DMS153 (cell line): ENCODE measurements at places on chromosomes 2 and 18.

DNA sequence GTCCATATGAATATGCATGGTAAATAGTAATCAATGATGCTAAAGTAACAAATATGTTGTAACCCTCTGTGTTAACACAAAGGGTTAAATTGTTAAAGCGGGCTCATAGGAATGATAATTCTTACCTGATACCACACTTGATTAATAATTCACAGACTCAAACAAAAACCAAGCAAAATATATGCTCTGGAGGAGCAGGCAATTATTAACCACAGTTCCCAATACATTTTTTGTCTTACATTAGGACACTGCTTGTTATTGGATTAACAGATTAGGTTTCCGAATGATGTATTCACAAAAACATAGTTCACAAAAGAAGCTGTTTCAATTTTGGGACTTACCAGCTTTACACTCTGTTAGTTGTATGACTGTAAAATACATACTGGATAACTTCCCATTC, 300.9 kb upstream of the LRRTM4 start:
- no peak for DNase-seq

DNA sequence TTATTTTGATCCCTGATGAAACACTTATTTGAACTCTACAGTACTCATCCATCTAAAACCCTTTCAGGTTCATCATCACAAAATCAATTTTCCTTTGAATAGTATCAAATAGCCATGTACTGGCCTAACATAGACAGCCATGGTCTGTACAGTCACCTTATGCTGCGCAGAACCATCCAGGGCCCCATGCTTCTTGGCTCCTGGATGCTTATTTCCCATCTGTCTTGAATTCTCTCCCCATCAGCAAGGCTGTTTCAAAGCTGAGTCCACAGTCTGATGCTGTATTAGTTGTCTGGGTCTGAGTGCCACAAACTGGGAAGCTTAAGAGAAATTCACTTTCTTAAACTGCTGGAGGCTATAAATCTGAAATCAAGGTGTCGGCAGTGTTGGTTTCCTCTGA, 290.2 kb downstream of the OSR1 start:
- no peak for DNase-seq

GRCh38 chr2:152755029-152755428, 36.6 kb downstream of the ARL6IP6 start:
- no peak for DNase-seq

- DNase-seq = no peak
Measured at GRCh38 chr2:74474899-74475298, 2.4 kb upstream of the MRPL53 start.

GRCh38 chr2:100178085-100178788, 35.8 kb upstream of the AFF3 start:
- no peak for DNase-seq

DNA sequence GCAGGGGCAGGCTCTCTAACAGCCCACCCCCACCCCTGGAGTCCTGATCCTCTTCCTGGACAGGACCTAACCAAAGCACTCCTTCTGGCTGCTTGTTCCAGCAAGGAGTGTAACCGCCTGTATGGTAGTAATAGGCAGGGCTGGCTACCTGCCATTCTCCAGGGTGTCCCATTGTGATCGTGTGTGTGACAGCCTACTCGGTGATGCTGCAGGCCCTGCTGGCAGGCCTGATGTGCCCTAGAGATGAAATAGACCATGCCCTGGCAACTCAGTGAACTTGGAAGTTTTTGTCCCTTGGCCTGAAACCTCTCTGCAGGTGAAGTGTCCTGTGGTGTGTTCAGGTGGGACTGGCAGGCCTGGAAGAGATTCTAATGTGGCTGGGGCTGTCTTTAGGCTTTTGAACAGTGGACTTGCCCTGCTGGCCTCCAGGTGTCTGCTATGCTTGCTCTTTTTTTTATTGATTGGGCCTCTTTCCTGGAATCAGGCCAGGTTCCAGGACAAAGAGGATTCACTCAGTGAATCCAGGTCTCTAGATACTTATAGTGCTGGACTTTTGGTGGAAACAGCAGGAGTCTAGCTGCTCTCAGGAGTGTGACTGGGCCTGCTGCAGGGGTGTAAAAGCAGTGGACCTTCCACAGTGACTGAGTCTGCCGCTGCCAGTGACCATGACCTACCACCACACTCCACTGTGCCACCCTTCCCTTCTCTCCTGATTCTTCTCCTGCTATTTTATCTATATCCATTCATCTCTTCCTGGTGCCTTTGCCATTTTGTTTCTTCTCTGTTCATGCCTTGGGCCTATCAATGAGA, 132.1 kb downstream of the CTIF start:
- no peak for DNase-seq

- DNase-seq = no peak
Measured at GRCh38 chr18:55999641-56000040, 411.6 kb upstream of the TCF4 start.

DNA sequence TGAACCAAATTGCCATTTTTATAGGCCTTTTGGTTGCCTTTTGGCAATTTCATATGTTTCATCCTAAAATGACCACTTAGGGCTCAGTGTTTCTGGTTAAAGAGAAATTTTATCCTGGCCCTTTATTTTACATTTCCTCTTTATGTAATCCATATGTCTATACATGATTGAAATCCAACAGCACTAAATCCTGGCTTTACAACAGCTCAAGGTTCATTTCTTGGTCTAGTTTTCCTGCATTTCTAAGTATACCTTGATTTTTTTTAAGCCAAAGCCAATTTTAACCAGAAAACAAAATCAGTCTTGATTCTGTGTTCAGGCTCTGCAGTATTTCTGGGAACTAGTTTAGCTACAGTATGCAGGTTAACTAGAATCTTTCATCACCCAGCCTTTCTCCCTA, 11.7 kb downstream of the FZD5 start:
- DNase-seq = no peak

DNA sequence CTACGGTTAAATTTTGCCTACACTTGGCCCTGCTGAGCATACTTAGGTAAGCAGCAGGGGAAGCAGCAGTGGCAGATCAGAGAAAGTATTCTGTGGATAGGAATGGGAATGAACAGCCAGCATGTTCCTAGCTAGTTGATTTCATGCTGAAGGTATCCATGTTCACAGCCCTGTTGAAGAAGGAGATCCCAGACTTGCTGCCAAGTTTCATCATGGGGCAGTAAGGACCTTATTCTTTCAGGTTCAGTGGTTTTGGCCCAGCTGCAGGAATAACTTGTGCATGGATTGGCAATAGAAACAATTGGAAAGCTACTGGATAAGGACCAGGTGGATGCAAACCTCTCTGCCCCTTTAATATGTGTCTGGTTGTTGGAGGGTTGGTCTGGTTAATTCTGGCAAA, 98.2 kb upstream of the TMEM178A start:
- DNase-seq = no peak

GRCh38 chr2:207223051-207223450, 57.3 kb upstream of the KLF7 start:
- DNase-seq = no peak

DNA sequence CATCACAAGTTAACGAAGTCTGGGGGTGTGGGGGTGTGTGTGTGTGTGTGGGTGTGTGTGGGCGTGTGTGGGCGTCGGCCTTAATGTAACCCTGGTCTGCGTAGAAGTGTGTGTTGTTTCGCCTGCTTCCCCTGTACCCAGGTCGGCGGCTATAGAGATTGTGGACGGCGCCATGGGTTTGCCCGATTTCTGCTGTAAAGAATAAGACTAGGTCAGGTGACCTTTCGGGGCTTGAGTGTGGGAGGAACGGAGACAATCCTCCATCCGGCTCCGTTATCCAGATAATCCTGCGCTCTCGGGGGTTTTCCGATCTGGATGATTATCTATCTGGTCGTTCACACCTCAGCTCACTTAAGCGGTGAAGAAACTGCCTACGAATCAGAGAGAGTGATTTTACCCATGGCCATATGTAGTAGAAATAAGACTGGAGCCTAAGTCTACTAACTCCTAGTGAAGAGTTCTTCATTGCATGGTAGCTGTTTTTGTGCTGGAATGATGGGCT, 543 bp downstream of the HADHB start:
- peak; percentile 32 for DNase-seq

DNA sequence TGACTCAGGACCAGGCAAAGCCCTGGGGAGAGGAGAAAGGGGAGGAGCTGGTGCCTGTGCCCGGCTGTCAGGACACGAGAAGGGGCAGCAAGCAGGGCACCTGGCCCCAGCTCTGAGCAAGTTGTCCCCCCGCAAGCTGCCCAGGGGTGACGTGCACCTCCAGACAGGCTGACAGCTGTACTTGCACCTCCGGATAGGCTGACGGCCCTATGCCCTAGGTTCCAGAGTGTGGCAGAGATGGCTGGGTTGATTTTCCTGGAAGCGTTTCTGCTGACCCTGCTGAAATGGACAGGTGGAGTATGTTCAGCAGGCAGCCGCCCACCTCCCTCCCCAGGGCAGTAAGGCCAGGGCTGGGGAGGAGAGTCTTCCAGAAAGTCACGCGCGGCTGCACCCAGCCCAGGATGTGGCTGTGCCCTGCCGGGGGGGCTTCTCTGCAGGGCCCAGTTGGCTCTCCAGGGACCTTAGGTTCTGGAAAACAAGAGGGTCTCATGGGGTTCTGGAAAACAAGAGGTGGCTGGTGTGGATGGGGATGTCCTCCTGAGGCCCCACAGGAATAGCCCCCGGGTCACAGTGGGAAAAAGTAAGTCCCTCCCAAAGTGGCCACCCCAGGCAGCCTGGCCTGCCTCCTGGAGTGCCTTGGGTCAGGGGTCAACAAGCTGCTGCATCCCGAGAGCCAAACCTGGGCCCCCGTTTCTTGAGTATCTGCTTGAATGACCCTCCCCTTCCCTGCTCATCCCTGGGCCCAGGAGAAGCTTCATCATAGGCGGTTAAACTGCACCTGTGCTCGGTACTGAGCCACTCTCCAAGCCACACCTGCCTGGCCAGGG, 71.4 kb upstream of the OTOS start:
- DNase-seq = no peak

- DNase-seq = no peak
Measured at GRCh38 chr2:100902817-100903405, 83.0 kb downstream of the NPAS2 start.

DNA sequence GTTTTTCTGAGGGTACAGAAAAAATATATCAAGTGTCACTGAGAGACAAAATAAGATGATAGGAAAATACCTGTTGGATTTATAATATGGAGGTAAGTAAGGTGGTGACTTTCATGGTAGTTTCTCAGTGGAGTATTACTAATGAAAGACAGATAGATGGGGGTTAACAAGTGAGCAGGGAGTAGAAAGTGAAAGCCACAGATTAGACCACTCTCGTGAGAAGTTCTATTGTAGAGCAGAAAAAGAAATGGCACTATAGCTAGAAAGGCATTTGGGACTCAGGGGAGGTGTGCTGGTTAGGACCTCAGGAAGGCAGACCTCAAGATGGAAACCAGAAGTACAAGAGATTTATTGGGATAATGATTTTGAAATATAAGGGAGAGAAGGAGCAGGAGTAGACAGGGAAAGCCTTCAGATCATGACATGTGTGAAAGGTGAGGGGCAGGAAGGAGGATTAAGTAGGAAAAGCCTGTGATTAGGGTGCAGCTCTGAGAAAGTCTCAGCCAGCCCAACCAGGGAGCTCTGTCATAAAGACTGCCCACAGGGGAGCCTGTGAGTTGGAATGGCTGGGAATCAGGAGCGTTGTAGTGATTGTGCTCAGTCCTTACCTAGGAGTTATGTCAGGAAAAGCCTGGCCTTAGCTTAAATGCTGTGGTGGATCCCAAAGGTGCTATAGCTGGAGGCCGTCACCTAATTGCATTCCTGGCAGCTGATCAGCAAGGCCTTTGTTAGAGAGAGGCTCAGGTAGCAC, 198.1 kb downstream of the IKZF2 start:
- DNase-seq = no peak

DNA sequence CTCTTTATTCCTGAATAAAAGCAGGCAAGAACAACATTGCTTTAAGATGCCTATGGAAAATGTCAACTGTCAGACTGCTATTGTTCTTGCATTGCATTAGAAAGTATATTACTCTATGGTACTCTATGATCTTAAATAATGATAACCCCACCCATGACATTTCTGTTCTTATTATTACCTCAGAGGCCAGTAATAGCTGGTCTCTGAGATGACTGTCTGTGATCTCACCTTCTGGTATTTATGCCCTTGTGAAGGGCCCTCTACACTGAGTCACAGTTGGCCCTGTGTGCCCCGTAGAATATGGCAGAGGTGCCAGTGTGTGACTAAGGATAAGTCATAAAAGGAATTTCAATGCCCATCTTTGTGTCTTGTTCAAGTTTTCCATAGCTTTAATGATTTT, 61.0 kb downstream of the SPP2 start:
- DNase-seq = no peak

GRCh38 chr2:9415516-9416169, 7.7 kb downstream of the ITGB1BP1 start:
- DNase-seq = no peak
